ENCODE measurements at places on chromosomes 6 and 20.

- no peak for DNase-seq
These were observed 33.1 kb downstream of the PXDC1 start for GRCh38 chr6:3718407-3718806.

DNA sequence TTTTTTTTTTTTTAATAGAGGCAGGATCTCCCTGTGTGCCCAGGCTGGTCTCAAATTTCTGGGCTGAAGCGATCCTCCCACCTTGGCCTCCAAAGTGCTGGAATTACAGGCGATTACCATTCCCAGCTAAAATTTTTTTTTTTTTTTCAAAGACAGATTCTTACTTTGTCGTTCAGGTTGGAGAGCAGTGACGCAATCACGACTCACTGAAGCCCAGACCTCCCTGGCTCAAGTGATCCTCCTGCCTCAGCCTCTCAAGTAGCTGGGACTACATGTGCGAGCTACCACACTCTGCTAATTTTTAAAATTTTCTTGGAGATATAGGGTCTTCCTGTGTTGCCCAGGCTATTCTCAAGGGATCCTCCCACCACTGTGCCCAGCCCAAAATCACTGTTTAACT is 58.0 kb upstream of the MYO6 start:
- DNase-seq = no peak

DNA sequence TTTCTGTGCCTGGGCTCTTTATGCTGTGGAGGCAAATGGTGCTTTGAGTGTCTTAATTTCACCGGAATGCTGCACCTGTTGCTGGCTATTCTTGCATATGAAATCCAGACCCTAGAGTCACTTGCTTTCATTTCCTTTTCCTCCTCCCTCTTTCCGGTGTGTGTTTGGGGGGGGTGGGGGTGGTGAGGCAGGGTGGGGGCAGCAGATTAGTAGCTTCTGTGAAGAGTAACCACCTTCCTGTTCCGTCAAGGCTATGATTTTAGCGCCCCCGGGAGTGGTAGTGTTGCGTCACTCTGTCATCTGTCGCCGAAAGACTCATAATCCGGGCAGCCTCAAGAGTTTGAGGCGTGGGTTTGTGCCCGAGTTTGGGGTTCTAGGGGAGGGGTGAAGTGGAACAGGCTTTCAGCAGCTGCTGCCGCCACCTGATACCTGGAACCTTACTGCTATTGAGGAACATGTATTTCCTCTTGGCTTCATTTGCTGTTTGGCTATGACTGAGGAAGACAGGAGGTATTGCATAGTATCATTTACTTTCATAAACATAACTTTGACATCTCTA is 49.1 kb downstream of the UTRN start:
- DNase-seq = no peak

- DNase-seq = no peak
These were observed 10.2 kb downstream of the UBE3D start for GRCh38 chr6:83055366-83055964.

- DNase-seq = no peak
These were observed 92.2 kb downstream of the UNC5CL start for GRCh38 chr6:40946738-40947301.

DNA sequence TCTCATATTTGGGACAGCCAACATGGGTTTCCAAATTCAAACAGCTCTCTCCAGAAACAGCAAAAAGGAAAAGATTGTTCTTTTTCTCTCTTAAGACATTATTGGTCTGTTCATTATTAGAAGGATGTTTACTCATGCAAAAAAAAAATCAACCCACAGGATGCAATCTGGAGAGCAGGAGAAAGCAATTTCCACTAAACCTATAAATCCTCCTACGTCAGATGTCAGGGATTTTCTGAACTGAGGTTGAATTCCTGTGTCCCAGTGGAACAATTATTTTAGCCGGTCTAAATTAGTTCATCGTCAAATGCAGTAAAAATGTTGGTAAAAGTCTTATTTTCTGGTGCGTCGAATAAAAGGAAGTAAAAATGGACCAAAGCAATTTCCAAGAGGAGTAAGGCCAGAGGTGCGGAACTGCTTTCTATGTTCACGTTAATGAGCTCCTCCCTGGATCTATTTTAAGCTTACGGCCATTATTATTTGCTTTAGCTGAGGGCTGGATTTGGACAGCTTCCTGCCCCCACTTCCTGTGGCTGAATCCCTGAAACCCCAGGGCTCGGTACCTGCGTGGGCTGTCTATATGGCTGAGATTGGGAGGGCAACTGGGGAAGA is at the start of gene GABRR1:
TSS of gene GABRR1 (minus strand) at position 60 of the 612 bp plus-strand sequence. CDS start at position 24, 36 bp downstream.
- DNase-seq = no peak

- DNase-seq = no peak
These were observed 37.0 kb upstream of the MPC1 start for GRCh38 chr6:166419717-166420116.

DNA sequence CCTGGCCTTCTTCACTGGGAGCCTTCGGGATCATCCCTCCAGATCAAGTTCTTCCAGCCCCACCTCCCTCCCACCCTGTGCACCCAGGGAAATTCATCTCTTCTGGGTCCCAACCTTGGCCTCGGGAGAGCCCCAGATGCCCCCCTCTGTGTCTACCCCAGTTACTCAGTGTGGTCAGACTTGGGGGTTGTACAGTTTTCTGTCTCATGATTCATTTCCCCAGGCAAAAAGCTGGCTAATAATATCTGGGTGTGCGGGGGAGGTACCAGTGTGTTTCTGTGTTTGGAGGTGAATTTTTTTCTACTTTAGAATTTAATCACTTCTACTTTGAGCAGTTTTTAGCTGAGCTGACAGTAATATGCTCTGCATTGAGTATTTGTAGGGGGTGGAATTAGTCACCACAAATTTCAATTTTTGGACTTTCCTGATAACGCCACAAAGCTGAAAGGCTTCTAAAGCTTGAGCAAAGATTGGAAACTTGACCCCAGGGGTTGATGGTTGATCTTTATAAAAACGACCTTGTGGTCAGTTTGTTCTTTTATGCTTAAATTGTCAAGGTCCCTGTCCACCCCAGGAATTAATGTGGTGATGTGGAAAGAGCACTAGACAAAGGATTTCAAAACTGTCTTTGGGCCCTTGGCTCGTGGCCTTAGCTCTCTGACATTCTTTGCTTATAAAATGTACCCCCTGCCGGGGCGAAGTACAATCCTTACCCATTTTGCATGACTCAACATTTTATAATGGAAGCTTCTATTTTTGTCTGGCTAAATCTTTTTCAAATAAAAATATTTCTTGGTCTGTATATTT is 284.7 kb upstream of the TAB2 start:
- DNase-seq = peak; percentile 64

- no peak for DNase-seq
These were observed 184.7 kb upstream of the HSF2 start for GRCh38 chr6:122214605-122215318.

GRCh38 chr20:19890445-19891051 is 126.6 kb upstream of the NAA20 start:
- DNase-seq = no peak

- DNase-seq = no peak
These were observed 7.2 kb downstream of the HLA-DMB start for GRCh38 chr6:32933661-32934085.

DNA sequence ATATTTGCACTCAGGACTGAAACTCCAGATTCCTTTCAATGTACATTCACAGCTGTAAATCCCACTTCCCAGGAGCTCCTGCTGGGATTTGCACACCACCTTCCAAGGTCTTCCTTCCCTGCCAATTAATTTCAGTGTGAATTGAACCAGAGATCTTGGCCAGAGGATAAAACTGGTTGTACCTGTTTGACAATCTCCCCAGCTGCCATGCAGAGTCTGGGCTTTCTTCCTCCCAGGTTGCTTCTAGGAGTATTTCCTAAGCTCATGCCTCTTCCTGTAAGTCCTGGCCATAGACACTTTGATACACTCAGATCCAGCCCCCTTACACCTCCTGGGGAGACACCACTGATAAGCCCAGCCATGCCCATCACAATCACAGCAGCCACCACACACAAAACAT is 15.6 kb downstream of the MAFB start:
- no peak for DNase-seq

DNA sequence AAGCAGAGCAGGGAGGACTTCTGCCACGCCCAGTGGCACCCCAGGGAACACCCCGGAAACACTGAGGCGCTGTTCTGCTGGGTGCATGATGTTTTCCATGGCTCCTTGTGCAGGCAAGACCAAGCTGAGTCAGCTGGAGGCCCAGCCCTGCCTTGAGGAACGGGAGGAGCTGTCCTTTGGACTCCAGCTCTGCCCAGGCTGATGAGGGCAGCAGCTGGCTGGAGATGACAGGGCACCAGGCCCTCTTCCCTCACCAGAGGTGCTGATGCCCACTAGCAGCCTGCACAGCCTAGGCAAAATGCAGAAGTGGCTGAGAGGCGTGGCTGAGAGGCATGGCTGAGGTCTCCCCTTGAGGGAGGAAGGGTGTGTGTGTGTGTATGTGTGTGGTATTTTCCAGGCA is 2.4 kb downstream of the C6orf132 start:
- no peak for DNase-seq

DNA sequence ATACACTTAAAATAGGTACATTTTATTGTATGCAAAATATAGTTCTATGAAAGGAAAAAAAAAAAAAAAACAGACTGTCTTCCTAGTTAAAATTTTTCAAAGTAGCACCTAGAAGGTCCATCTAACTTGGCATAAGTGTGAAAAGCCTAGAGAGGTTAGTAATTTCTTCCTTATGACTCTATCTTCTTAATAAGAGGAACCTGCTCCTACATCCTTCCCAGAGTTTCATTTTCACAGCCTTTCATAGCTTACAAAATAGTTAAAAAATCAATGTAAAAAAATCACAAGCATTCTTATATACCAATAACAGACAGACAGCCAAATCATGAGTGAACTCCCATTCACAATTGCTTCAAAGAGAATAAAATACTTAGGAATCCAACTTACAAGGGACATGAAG is 28.8 kb downstream of the OGFRL1 start:
- DNase-seq = no peak

DNA sequence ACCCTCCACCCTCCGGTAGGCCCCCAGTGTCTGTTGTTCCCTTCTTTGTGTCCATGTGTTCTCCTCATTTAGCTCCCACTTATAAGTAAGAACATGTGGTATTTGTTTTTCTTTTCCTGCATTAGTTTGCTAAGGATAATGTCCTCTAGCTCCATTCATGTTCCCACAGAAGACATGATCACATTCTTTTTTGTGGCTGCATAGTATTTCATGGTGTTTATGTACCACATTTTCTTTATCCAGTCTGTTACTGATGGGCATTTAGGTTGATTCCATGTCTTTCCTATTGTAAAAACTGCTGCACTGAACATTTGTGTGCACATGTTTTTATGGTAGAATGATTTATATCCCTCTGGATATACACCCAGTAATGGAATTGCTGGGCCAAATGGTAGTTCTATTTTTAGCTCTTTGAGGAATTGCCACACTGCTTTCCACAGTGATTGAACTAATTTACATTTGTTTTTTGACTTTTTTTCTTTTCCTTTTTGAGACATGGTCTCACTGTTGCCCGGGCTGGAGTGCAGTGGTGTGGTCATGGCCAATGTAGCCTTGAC is 4.5 kb downstream of the KPNA5 start:
- no peak for DNase-seq

DNA sequence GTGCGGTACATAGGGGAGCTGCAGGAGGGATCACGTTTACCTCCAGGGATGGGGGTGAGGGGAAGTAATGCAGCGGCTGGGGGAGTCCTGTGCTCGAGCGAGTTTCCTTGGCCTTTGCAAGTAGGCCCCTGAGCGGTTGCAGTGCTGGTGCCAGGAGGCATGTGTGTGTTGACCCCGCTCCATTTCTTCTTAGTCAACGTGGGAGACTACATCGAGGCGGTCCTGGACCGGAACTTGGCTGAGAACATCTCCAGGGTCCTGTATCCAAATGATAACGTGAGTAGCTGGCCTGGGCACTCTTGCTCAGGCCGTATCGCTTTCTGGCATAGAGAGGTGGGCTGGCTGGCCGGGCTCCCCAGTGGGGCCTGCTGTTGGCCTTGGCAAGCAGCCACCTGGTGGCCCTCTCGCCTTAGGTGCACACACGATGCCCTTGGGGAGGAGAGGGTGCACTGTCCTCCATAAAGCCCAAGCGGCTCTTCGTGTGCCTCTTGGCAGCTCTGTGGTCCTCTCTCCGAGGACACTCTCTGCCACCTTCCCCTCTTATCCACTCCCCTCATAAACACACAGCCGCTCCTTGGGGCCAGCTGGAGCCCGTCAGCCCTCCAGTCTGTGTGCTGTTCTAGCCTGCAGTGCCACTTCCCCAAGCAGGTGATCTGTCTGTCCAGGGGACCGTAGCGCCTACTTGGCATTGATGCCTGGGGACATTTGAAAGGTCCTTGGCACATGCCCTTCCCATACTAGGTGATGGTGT is 29.3 kb downstream of the PYGB start:
- DNase-seq = no peak

DNA sequence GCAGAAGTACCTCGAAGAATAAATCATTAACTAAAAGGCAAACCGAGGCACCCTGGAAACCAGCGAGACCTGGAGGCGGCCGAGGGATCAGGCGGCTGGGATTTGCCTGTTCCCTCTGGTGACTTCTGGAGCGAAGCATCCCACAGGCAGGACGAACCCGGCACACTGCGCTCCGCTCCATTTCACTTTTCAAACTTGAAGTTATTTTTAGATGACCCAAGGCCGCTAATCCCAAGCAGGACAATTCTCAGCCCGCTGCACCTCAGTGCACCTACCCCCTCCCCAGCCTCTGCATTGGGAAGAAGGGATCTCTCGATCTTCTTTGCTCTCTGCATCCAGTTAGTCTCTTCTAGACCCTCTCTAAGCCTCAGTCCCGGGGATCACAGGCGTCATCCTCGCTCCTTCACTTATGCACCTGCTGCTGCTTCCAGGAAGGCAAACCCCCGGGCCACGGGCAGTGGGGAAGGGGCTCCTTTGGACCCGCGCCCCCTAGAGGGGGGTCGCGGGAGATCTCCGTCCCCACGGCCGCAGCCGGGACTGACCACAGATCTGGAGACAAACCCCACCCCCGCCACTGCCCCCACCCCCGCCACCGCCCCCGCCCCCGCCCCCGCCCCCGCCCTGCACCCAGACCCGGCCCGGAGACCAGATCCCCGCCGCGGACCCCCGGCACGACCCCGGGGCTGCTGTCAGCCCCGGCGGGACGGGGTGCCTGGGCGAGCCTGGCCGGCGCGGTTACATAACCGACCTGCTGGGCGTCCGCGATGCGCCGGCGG is 636 bp downstream of the RCAN2 start:
- no peak for DNase-seq

- DNase-seq = no peak
These were observed 86.7 kb upstream of the RAB32 start for GRCh38 chr6:146456886-146457285.

- DNase-seq = no peak
These were observed 1.8 kb downstream of the WRNIP1 start for GRCh38 chr6:2766767-2767656.

GRCh38 chr6:490251-491037 is 98.9 kb downstream of the IRF4 start:
- DNase-seq = no peak

DNA sequence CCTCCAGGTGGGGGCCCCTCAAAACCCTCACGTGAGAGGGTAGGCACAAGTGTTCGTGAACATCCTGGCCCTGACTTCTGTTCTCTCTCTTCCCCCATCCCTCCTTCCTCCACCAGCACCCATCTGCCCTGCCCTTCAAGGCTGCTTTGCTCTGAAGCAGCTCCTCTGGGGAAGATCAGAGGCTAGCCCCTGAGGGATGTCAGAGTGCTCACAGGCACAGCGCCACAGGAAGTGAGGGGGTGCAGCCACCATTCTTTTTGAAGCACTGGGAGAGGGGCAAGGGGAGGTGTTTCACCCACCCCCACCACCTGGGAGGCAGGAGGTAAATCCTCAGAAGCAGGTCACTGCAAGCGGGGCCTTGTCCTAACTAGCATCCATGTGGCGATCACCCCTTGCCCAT is 11.4 kb downstream of the MOCS1 start:
- DNase-seq = no peak

Data from BJ (cell line).